ENCODE measurements at places on chromosomes 7 and 10.

GRCh38 chr7:27122077-27122910 is 8.3 kb downstream of the HOXA4 start:
- no peak for DNase-seq

GRCh38 chr10:35696392-35697287 is 54.5 kb upstream of the FZD8 start:
- DNase-seq = no peak

GRCh38 chr10:48522011-48522765 is 82.7 kb downstream of the ARHGAP22 start:
- no peak for DNase-seq

- no peak for DNase-seq
Observed at GRCh38 chr10:34415039-34415438, 400.1 kb downstream of the PARD3 start.

- no peak for DNase-seq
Observed at GRCh38 chr7:20797462-20798080, 10.9 kb upstream of the SP8 start.

- no peak for DNase-seq
Observed at GRCh38 chr10:21079330-21079658, 182.2 kb upstream of the NEBL start.

DNA sequence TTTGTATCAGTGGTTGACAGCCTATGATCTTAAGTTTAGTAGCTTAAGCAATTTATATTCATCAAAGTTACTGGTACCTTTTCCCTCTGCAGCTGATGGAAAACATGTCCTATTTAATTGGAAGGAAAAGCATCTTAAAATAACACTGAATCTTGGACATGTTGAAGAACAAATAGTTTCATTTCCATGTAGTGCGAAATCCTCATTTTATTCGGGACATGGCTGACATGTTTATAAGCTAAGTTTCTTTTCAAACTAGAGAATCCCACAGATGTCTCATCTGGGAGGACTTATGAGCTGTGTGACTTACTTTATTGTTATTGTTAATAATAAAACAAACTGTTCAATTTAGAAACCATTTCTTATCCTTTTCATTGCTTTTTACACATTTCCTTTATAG is 461.0 kb downstream of the SUGCT start:
- DNase-seq = no peak

DNA sequence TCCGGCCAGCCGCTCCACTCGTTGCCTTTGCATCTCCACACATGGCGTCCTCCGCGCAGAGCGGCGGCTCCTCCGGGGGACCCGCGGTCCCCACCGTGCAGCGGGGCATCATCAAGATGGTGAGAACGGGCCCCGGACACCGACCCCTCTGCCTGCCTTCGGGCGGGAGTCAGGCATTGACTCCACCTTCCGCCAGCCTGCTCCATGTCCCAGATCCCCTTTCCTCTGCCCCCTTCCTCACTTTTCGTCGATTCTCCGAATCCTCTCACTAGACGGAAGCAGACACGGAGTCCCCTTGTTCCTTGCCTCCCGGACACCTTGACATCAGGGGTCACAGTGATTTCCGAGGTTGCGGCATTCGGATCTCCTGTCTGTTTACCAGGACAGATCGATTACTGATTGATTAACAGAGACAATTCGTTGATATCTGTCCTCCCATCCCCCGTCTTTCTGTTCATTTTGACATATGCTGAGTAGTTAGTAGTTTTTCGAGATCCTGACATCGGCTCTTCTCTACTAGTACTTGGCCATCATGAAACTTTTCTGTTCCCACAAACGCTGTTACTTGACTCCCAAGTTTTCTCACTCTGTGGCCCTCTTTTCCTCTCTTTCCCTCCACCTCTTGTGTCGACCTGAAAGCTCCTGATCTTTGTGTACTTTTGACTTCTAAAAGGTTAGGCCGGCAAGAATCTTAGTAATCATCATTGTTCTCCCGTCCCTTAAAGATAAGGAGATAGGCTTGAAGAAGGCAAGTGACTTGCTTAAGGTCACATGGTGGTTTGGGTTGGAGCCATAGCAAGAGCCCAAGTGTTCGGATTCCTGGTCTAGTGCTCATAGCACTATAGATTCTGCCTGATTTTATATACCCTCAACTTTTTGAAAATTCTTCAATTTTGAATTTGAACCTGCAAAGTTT is 597 bp downstream of the SND1 start:
- no peak for DNase-seq

DNA sequence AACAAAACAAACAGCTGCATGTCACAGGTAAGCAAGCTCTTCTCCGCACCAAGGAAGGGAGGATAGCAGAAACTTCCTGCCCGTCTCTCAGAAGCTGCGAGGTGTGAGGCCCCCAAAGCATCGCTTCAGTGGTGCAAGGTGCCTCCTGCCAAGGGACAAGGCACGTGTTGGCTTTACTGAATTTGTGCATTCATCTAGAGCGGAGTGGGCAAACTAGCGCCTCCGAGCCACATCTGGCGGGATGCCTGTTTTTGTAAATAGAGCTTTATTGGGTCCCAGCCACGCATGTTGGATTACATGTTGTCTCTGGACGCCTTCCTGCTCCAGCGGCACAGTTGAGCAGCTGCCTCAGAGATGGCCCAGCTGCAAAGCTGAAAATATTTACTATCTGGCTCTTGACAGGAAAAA is 27.7 kb downstream of the PHYH start:
- peak; percentile 51 for DNase-seq

GRCh38 chr7:17741426-17741825 is 198.9 kb downstream of the SNX13 start:
- DNase-seq = no peak

DNA sequence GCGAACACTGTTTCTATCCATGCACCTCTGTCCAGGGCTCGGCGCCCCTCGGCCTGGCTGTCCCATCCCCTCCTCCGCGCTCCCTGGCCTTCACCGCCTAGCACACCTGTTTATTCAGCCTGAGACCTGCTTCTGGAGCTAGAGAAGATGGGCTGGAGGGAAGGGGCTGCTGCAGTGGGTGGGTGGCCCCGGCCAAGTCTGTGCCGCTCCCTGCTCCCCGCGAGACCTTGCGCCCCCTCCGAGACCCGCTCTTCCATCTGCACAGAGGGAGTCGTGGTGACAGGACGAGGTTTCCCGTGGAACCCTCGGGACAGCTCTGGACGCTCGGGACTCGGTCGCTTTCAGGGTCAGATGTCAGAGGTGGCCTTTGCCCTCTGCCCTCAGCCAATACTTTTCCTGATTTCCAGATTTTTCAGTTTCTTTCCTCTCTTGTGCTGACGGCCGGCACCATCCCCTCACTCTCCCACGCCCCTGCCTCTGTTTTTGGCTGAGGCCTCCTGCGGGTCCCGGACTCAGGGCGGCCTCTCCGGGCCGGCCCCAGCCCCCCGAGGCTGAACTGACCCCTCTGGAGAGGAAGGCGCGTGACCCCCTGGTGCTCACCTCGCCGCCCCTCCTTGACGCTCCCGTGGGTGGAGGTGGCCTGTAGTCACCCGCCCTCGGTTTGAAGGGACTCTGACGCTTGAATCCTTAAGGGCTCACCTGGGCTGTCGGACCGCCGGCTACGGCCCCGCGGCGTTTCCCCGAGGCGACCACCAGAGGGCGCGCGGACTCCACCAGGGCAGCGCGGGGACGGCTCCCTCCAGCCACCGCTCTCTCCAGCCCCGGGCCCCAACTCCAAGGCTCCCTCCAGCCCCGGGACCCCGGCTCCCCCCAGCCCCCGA is 15.6 kb downstream of the SHH start:
- DNase-seq = peak; percentile 7

- no peak for DNase-seq
Observed at GRCh38 chr7:80895056-80895455, 23.8 kb downstream of the SEMA3C start.

DNA sequence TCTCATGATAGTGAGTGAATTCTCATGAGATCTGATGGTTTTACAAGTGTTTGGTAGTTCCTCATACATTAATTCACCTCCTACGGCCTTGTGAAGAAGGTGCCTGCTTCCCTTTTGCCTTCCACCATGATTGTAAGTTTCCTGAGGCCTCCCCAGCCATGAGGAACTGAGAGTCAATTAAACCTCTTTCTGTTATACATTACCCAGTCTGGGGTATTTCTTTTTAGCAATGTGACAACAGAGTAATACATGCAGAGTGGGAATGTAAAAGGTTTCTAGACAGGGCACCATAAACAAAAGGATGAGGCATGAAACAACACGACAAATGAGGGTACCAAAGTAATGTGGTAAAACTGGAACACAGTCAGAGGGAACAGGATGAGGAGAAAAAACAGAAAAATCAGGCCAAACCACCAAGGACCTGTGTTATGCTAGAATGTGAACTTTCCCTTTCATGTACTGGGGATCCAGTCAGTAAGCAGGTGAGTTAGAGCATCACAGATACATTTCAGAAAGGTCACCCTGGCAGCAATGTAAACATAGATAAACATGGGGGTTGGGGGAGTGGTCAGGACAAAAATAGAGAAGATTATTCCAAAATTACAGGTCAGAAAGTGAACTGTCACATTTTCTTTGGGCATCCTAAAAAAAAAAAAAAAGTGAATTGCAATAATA is 31.9 kb downstream of the ANKRD26 start:
- no peak for DNase-seq

DNA sequence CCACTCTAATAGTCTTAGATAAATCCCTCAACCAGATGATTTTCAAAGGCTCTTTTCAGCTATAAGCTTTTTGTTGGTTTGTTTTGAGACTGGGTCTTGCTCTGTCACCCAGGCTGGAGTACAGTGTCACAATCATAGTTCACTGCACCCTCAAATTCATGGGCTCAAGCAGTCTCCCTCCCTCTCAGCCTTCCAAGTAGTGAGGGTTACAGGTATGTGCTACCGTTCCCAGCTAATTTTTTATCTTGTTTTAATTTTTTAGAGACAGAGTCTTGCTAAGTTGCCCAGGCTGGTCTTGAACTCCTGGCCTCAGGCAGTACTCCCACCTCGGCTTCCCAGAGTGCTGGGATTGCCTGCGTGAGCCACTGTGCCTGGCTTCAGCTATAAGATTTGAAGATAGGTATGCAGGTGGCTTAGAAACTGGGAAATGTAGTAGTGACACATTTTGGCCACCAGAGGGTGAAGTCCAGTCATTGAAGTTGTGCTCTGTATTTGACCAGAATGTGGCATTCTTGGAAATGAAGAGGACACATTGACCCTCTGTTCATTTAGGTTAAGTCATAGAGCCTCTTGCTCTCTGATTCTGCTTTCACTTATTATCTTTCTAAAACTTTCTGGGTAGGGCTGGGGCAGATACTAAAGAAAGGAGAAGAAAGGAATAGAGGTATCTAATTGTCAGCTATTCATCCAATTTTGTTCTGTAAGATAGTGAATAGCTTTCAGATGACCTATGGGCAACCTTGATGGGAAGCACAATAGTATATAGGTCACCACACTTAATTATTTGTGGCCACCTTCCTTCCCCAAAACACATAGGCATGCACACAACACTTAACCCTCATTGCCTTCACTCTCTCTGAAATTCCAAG is 36.0 kb downstream of the R3HCC1L start:
- no peak for DNase-seq

DNA sequence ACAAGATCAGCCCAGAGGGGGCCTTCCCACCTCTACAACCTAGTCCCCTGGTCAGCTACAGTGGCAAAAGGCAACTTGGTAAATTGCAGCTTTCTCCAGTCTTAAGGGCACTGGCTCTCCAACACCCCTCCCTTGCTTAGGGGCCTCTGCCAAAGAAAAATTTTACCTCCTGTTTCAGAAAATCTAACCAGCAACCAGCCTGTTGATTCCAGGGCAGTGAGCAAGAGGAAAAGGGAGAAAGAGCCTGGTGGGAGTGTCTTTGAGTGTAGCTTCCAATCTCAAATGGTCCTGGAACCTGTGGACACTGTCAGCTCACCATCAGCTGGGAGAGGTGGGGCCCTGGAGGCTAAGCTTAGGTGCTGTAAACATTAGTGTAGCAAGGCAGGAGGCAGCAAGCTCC is 22.9 kb downstream of the ACTR1A start:
- DNase-seq = no peak

GRCh38 chr7:82152858-82153257 is 290.7 kb downstream of the CACNA2D1 start:
- no peak for DNase-seq

GRCh38 chr10:11823989-11824346 is 812 bp downstream of the PROSER2 start:
- DNase-seq = no peak

DNA sequence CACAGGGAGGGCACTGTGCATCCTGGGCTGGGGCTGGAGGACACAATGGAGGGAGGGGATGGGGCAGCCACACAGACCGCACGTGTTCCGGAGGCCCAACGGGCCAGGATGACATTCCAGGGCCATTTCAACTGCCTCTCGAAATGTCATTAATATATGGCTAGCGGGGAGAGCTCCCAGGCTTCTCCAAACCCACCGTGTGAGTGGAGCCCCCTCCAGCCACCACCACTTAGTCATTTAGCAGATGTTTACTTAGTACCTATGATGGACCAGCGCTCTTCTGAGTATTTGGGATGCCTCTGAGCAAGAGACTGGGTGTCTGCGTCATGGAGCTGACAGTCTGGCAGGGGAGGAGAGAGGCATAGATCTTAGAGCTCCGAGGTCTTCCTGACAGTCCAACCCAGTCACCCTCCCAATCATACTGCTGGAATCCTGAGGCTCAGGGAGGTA is 107.3 kb downstream of the ZMIZ1 start:
- no peak for DNase-seq

- no peak for DNase-seq
Observed at GRCh38 chr10:110641256-110641655, 2.9 kb upstream of the RBM20 start.

DNA sequence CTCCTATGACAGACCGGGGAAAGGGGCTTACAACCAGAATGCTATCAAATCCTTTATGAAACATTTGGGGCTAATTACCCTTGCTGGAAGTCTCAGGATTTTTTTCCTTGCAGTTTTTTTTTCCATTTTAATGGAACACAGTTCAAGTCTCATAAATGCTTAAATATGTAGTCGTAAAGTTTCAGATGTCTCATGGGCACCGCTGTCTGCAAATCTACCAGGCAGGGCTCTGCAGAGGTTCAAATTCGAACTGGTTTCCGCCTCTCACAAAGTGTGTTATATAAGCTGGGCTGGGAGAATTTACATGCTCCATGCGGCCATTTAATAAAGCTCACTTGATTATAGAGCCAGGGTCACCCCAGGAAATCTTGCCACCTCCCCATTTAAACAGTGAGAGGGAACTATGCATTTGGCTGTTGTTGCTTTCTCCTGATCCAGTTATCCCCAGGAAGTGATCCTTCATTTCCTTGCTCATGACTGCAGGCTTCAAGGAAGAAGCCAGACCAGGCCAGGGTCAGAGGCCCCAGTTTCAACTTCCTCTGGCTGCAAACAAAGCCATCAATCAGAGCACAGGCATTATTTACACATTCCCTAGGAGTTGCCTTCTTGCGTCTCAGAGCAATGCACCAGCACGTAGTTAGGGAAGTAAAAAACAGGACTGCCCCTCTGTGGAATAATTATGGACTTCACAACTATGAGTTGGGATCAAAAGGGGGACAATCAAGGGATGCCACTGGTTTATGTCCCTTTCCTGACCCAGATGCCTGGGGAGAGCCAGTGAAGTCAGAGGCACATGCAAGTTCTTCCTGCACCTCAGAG is 358.8 kb downstream of the PRPF18 start:
- no peak for DNase-seq

DNA sequence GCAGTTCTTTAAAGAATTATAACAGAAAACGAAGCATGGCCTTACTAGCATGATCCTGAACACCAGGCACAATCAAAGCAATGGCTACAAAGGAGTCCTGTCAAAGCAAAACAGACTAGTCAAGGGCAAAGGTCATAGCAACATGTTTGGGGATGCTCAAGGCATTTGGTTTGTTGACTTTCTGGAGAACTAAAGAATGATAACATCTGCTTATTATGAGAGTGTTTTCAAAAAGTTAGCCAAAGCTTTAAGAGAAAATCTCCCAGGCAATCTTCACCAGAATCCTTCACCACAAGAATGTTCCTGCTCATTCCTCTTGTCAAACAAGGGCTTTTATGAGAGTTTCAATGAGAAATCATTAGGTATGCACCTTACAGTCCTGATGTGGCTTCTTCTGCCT is 95.1 kb upstream of the CPXM2 start:
- no peak for DNase-seq
